ENCODE measurements at places on chromosomes 5 and 9. TPM values are rescaled to one million over a fixed set of nuclear protein-coding genes. Genes with fewer than 3 reads are reported as not detected.

The NUTM2F gene
- not detected for total RNA-seq

The VDAC1 gene
- 332 TPM for total RNA-seq

The FRRS1L gene
- not detected for total RNA-seq

The BSPRY gene
- total RNA-seq, result not detected

The ARL10 gene
- 8.9 TPM for total RNA-seq
